ENCODE measurements at places on chromosomes 3 and 15.

DNA sequence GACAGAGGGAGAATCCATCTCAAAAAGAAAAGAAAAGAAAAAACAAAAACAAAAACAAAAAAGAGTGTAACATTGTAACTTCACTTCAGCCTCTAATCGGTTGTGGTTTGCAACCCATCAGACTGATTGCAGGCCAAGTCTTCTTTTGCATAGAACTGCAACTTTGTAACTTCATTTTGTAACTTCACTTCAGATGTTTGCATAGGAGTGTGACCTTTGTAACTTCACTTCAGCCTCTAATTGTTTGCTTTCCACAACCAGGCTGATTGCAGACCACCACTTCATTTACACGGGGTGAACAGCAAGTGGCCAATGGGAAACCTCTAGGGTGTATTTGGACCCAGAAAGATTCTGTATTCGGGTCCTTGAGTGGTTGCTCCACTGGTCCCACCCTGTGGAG, 79.1 kb upstream of the CHMP2B start:
- no peak for DNase-seq

DNA sequence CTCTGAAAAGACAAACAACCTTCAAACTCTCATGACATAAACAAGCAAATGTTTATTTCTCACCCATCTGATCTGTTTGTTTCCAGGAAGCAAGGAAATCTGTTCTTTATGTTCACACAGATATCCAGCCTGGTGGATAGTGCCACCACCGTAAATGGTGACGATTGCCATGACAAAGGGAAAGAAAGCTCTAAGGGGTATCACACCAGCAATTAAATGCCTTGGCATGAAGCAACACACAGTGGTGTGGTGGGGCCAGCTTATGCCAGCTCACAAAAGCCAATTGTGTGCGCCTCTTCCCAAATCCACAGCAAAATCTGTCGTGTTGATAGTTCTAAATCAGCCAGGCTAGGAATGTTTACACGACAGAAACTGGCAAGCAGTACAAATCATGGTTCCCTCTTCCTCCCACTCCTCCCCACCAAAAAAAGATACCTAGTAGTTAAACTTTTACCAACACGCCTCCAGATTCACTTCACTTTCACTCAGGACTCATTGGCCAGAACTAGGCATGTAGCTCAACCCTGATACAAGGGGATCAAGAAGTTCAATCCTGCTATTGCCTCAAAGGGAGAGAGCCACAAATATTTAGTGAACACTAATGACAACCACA, 189.2 kb upstream of the SLCO3A1 start:
- no peak for DNase-seq

GRCh38 chr15:82048811-82049210, 3.0 kb upstream of the MEX3B start:
- no peak for DNase-seq

- no peak for DNase-seq
Measured at GRCh38 chr3:142601713-142602112, 5.5 kb downstream of the PLS1 start.

GRCh38 chr3:45509038-45509767, 85.3 kb upstream of the LIMD1 start:
- peak; percentile 87 for DNase-seq

DNA sequence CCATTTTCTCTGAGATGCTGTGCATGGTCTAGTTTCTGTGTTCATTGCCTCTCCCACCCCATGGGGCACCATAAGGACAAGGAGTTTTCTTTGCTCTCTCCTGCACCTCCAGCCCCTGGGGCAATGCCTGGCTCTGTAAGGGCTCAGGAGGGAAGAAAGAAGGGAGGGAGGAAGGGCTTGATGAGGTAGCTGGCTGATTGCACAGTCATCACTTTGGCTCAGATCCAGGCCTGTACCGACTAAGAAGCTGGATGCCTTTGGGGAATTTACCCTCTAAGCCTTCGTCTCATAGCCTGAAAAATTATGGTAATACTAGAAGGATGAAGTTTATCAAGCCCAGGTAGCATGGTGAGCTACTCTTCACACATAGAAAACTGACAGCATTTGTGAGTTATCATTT, 382.9 kb downstream of the GABRG3 start:
- no peak for DNase-seq

Measured in AG20443 (cell line).